ENCODE measurements at places on chromosomes 2 and 18. TPM values are rescaled to one million over a fixed set of nuclear protein-coding genes. Genes with fewer than 3 reads are reported as not detected.

Gene LCT
- total RNA-seq = 0.02 TPM

Gene ST8SIA3
- total RNA-seq = not detected

Gene FRZB
- total RNA-seq = not detected

Gene CXCR1
- not detected for total RNA-seq

Gene FMNL2
- 80.5 TPM for total RNA-seq

Measured in NCI-H460 (cell line).